ENCODE measurements at places on chromosomes 1 and 21.
A peak's percentile ranks its signal among the peaks of the same experiment; 100 is the strongest.

DNA sequence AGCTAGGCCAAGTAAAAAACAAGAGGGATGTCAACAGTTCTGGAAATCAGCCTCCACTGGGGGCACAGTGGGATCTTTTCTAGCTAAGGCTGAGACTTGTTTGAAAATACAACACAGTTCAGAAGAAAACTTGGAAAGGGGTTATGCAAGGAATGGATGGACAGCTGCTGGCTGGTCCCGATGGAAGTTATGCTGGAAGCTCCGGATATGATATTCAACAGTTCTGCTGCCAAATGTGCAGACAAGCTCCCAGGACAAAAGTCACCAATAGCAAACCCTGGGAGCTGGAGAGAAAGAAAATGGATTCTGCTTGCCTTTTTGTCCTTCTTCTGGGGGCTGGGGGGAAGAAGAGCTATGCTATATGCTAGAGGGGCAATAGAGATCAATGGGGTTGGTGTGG lies 14.3 kb downstream of the LMX1A start:
- no peak for DNase-seq

- DNase-seq: no peak
Measured at GRCh38 chr1:150487763-150488115, 520 bp downstream of the TARS2 start.

DNA sequence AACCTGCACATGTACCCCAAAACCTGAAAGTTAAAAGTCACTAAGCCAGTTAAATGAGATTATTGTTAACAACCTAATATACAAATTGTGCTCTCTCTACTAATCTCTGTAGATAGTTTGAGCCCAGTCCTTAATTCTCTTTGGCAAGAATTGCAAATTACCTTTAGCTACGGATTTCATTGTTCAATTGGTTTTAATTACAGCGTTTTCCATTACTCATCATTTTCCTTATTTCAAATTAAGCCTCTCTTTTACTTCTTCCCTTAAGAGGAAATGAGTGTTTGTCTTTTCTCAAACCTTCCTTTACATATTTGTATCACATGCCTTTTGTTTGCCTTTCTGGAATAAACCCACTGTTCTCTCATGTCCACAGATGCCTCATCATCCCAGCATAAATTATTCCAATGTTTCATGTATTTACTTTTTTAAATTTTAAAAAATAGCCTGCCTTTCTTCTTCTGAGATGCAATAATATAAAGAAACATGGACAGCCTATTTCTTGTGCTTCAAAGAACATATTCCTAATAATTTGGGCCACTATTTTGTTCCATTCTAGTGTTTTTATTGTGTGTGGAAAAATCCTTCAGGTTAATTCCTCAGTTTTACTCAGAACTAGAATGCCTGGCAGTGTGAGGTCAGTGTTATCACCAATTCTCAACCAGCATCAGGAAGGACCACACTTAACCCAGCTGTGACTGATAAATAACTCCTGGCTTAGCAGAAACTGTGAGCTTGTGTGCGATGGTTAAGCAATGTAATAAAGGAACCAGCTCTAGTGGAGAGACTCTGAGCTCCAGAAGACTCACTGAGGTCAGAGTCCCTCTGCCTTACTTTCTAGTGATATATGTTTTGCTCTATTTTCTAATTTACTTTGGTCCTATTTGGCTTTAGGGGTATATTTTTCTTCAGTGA lies 600.5 kb downstream of the LTN1 start:
- no peak for DNase-seq

DNA sequence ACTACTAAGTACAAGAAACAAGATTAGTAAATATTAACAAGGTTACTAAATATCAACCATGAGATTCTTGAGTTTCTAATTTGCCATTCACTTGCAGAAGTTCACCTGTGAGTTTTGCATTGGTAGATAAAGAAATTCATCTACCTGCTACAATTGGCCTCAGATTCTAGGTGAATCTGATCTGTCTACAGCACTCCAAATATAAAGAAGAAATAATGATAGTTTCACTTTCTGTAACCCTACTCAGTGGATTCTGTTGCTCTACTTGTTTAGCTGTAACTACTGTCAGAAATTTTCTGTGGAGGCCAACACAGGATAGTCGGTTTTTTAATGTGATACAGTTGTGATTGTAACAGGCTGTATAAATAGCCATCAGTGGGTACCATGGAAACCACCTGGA lies 118.6 kb downstream of the NR5A2 start:
- no peak for DNase-seq

GRCh38 chr1:239056940-239057339 lies 329.4 kb upstream of the CHRM3 start:
- no peak for DNase-seq

GRCh38 chr21:25573409-25574206 lies 33.7 kb downstream of the MRPL39 start:
- peak; percentile 82 for DNase-seq

GRCh38 chr21:34367320-34367935 lies 3.6 kb downstream of the KCNE2 start:
- peak; percentile 82 for DNase-seq

- peak; percentile 41 for DNase-seq
Measured at GRCh38 chr21:39633770-39634181, 21.0 kb downstream of the B3GALT5 start.

- no peak for DNase-seq
Measured at GRCh38 chr1:151164732-151165280, 896 bp downstream of the LYSMD1 start.

DNA sequence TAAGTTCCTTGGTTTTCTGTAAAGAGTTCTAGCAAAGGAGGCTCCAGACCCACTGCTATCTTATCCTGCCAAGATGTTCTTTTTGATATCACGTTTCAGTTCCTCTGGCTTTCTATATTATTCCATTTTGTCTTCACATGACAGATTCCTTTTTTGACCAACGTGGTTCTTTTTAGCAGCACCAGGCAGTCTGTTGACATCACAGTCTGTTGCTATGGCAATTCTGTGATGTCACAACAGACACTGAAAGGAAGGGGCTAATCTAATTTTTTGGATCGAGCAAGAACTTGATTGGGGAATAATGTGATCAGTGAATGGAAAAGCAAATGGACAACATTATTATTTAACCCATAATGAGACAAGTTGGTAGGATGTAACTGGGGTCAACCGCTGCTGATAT lies 64.5 kb upstream of the GOLT1A start:
- DNase-seq: no peak

- no peak for DNase-seq
Measured at GRCh38 chr1:234555390-234556024, 54.5 kb downstream of the IRF2BP2 start.

GRCh38 chr1:55353707-55354620 lies 138.8 kb upstream of the USP24 start:
- DNase-seq: no peak

DNA sequence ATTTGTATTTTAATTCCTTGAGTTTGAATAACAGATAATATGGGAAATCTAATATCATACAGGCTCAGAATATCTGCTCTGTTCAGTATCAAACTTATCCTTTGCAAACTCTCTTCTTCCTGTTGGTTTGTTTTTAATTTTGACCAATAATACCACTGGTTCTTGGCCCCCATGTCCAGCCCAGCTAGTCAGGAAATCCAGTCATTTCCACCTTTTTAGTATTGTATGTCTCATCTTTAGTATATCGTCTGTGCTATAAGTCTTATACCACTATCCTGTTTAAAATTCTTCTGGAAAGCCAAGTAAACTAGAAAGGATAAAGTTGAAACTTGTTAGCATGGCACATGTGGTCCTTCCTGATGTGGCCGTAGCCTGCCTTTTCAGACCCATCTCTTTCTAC lies 10.7 kb downstream of the SCCPDH start:
- DNase-seq: no peak

DNA sequence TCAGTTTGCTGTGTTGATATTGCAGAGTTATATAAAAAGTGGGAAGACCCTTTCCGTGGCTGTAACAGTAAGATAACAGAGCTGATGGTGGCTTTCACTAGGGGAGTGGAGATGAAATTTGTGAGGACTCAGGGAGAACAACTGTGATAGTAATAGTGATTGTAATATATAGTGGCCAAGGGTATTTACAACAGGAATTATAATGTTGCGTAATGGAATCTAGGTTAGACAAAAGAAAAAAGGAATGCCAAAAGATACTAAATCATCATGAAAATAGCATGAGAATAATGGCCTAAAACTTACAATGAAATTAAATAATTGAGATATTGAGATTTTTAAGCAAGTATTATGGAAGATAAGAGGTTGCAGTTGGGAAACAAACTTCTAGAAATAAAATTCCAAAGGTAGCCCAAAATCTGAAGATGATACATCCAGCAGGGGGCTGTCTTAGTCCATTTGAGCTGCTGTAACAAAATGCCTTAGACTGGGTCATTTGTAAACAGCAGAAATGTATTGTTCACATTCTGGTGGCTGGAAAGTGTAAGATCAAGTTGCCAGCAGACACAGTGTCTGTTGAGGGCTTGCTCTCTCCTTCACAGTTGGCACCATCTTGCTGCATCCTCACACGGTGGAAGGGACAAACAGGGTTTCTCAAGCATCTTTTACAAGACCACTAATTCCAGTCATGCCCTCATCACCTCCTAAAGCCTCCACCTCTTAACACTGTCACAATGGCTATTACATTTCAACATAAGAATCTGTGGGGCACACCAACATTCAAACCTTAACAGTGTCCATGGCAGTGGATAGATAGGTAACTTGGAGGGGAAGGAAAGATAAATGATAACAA lies 711.2 kb downstream of the MRPL39 start:
- DNase-seq: no peak
